NT2/D1 (cell line): ENCODE measurements at places on chromosomes 7 and 10.

- DNase-seq: no peak
Measured at GRCh38 chr10:90777621-90778020, 80.2 kb downstream of the HTR7 start.

GRCh38 chr10:78542521-78542920 is 508.9 kb downstream of the RPS24 start:
- no peak for DNase-seq

- DNase-seq: no peak
Measured at GRCh38 chr7:36602511-36602910, 121.8 kb downstream of the AOAH start.

DNA sequence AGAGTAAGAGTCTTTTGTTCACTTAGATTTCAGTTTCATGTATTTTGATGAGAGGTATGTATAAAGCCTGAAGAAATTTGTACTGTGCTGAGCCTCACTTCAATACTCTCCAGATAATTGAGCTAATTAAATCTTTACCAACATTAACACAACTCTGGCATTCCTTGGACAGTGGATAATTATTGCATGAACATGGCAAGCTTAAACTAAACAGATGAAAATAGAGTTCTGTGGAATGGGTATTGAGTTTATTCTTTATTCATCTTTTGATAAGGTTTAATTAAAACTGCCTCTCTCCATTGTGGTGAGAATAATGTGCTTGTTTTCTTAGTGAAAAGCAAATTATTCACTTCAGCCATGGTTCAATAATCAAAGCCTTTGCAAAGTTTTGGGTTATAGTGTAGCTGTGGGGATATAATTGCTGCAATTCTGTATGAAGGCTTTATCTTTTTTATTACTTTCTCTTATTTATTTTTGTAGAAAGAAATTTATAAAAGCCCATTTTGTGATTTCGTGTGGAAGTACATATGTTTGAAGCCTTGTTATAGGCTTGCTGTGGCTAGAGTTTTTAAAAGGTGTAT is 126.4 kb upstream of the FZD1 start:
- no peak for DNase-seq

GRCh38 chr10:90042075-90042474 is 340.7 kb downstream of the KIF20B start:
- DNase-seq: no peak

DNA sequence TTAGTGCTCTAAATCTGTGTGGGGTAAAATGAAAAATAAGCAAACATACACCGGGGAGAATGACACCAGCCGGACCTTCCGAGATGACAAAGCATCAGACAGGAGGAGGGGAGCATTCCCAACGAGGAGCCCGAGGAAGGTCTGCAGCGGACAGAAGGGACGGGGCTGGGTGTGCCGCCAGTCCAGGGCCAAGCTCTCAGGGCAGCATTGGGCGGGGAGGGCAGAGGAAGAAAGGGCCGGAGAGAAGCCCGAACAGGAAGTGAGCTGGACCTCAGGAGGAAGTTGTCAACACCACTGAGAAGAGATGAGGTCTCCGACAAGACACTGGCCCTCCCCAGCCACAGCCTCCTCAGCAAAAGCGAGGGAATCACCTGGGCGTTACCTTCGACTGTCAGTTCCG is 182.6 kb upstream of the RNF32 start:
- DNase-seq: no peak

GRCh38 chr10:63758080-63758479 is 236.9 kb downstream of the REEP3 start:
- DNase-seq: no peak

DNA sequence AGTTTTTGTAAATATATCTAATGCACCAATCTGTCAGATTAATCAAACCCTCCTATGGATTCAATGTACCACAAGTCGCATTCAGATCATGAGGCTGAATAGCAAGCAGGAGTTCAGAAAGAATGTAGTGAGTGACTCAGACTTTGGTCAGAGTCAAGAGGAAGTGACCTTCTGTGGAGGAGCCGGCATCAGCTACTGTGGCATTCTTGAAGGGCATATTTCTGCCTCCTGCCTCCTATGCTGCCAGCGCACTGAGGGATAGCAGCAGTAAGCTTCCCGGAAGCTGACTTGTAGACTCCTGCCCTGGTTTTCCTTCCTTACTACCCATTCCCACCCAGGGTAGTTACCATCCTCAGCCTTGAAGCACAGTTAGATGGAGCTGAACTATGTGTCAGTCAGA is 867.5 kb downstream of the NRG3 start:
- no peak for DNase-seq

DNA sequence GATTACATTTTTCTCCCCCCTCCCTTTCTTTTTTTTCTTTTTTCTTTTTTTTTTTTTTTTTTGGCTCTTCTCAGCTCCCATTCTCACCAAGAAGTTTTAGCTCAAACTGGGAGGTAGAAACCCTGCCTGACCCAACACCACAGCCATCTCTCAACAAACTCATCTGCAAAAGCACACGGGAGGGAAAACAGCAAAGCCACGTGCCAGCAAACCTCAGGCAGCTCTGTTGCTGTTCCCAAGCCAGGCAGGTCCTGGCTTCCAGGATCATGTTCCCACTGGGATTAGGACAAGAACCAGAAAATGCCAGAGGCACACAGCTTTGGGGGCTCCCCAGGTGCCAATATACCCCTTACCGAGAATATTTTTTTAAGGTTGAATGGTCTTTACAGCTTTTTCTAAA is 56.7 kb downstream of the ITIH5 start:
- no peak for DNase-seq

DNA sequence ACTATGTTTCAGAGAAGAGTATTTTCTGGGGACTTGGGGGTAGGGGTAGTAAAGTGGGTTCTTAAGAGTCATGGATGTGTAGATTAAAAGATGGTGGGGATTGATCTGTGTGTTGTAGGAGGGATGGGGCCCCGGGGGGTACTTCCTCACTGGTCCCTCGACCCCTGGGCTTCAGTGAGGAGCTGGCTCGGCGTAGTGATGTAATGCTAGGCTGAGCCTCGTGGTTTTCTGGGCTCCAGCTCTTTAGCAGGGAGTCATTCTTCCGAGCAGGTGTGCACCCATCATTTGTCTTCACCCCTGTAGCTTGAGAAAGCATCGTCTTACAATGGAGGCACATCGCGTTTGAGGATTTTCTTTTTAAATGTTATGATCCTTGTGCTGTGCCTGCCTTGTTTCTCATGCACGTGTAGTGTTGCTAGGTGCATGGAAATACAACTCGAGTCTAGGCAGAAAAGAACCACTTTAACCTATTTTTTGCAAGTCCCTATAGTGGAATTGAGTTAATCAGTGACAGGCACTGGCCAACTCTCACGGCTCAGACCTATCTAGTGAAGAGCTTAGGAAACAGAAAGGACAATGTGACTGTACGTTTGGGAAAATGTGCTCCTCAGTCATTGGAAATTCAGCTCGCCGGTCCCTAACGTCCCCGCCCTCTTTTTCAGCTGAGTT is 106.1 kb upstream of the BTBD16 start:
- no peak for DNase-seq

DNA sequence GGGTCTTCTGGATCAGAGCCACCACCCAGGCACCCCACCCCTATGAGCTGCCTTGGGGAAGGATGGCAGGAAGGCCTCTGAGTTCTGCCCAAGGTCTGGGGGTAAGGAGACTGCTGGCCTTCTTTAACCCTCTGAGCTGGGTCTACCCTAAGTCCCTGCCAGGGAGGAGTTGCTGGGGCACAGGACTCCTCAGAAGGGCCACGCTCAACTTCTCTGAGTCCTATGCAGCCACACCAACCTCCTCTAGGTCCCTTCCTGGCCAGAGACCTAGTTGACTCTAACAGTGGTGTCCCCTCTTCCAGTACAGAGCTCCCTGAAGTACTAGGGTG is 2.6 kb upstream of the NEURL1 start:
- DNase-seq: no peak

DNA sequence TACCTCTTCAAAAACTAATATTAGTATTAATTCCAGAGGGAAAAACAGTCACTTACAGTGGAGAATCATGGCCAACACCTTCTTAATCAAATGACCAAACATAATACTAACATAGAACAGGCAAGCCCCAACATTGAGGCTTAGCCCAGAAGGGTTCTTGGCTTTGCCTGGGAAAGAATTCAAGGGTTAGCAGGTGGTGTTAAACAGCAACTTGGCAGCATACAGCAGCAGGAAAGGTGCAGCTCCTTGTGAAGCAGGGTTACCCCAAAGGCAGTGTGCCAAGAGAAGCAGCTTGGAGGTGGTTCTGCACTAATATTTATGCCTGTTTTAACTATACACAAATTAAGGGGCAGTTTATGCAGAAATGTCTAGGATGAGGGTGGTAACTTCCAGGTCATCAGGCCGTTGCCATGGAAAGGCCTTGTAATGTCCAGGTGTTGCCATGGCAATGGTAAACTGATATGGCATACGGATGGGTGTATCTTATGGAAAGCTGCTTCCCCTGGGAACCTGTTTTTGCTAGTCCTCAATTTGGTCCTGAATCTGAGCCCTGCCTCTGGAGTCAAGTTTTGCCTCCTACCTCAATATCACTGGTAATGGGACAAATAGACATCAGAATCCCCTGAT is 27.2 kb upstream of the BEND7 start:
- no peak for DNase-seq

DNA sequence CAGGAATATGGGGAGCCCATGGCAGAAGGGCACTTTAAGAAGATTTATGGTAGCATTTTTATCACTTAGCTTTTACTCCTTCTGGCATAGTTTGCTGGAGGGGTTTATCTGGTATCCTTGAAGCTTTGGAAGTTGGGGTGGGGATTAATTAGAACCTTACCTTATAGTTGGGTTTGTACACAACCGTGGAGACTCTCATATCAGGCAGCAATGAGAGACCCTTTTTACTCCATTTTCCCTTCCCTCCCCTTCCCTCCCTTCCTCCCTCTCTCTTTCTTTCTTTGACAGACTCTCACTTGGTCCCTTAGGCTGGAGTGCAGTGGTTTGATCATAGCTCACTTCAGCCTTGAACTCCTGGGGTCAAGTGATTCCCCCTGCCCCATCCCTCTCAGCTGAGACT is 465.8 kb upstream of the PODXL start:
- no peak for DNase-seq

- no peak for DNase-seq
Measured at GRCh38 chr10:79255007-79255507, 92.2 kb upstream of the PPIF start.

GRCh38 chr7:127888411-127888810 is 142.8 kb downstream of the LRRC4 start:
- DNase-seq: no peak

- DNase-seq: no peak
Measured at GRCh38 chr10:114372179-114372578, 32.1 kb downstream of the AFAP1L2 start.

GRCh38 chr7:95777269-95777668 is 4.9 kb downstream of the DYNC1I1 start:
- no peak for DNase-seq

DNA sequence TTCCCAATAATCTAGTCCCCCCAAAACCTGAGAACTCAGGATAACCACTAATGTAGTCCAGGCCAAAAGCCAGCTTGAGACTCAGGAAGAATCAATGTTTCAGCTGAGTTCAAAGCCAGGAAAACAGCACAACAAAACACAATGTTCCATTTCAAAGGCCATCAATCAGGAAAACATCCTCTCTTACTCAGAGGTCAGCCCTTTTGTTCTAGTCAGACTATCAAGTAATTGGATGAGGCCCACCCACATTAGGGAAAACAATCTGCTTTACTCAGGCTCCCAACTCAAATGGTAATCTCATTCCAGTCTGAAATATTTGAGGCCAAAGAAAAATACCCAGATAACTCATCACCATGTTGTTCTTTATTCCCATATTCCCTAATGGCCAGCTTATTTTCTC is 152.2 kb downstream of the SDHAF3 start:
- peak; percentile 23 for DNase-seq

GRCh38 chr10:62230344-62231121 is 38.1 kb downstream of the RTKN2 start:
- DNase-seq: no peak

- no peak for DNase-seq
Measured at GRCh38 chr7:45278763-45279398, 121.3 kb downstream of the RAMP3 start.

DNA sequence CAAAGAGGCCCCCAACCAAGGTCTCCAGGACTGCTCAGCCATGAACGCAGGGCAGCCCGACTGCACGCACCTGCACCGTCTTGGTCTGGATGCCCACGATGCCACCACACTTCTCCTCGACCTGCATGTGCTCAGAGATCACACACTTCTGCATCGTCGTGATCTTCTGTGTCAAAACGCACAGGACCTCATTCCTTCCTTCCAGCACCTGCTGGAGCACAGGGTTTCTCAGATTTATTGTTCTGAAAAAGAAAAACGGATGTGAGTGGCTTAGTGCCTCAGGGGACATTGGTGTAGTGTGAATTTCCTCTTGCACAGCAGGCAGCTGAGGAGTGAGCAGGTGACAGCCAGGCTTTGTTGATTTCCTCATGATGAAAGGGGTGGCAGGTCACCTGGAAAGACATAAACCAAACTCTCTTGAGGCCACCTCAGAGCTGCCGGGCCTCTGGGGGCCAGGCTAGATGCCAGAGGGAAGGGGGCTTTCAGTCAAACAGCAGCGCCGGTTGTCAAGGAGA is 38.2 kb downstream of the GSDME start:
- no peak for DNase-seq

DNA sequence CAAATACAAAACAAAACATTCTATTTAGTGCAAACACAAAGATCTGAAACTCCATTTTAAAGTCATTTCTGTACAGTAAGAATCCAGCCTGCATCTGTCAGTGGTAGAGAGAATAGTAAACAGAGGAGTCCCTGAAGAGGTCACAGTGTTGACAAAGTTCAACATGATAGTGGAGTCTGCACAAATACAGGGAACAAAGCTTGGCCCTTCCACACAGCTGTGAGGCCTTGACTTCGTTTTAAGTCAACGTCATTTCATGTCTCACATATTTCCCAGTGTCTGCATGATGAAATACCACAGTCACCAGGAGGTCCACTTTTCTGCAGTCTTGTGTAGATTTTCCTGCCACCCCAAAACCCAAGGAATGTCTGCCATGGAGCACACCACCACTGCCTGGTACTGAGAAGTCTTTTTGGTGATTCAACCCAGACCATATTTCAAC is 33.0 kb downstream of the CYP26A1 start:
- DNase-seq: no peak

GRCh38 chr10:53358536-53358935 is 586.0 kb upstream of the MBL2 start:
- DNase-seq: no peak

GRCh38 chr10:97651773-97652172 is 11.3 kb downstream of the PI4K2A start:
- no peak for DNase-seq

- no peak for DNase-seq
Measured at GRCh38 chr7:151116603-151117440, 30.5 kb downstream of the AGAP3 start.

GRCh38 chr7:18577096-18577771 is 81.7 kb downstream of the HDAC9 start:
- no peak for DNase-seq

- no peak for DNase-seq
Measured at GRCh38 chr7:85294176-85294575, 107.3 kb upstream of the SEMA3D start.

- no peak for DNase-seq
Measured at GRCh38 chr7:8263048-8263447, 1.1 kb upstream of the ICA1 start.

- DNase-seq: no peak
Measured at GRCh38 chr10:110793128-110793812, 78.5 kb upstream of the PDCD4 start.

- no peak for DNase-seq
Measured at GRCh38 chr7:48042216-48042615, 6.9 kb downstream of the C7orf57 start.
